ENCODE measurements at places on chromosomes 2 and 18. TPM values are rescaled to one million over a fixed set of nuclear protein-coding genes. Genes with fewer than 3 reads are reported as not detected.

IL37 gene
- total RNA-seq = not detected

GRCh38 chr2:196987298-196987648, 60.8 kb upstream of the PGAP1 start:
- DNase-seq = no peak

- no peak for DNase-seq
Observed at GRCh38 chr2:191611614-191612013, 66.3 kb upstream of the NABP1 start.

EFR3B gene
- total RNA-seq = not detected

GRCh38 chr2:9308186-9308955, 101.8 kb downstream of the ASAP2 start:
- no peak for DNase-seq

- DNase-seq = no peak
Observed at GRCh38 chr2:88452980-88453582, 588 bp upstream of the FOXI3 start.

DNA sequence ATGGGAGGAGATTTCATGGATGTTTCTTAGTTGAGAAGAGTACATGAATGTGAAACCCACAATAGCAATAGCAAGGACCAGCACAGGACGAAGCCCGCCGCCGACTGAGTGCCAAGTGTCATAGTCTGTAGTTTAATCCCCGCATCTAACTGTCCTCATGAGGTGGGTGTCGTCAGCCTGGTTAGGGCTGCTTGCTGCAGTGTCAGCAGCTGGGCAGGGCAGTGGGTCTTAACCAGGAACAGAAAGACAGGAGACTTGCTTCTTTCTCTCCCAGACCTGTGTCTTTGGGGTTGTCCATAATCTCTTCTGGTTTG, 146.6 kb downstream of the VAPA start:
- no peak for DNase-seq

- DNase-seq = no peak
Observed at GRCh38 chr18:31610286-31611205, 18.9 kb downstream of the TTR start.

GRCh38 chr2:239265681-239266433, 135.0 kb downstream of the HDAC4 start:
- DNase-seq = no peak

DNA sequence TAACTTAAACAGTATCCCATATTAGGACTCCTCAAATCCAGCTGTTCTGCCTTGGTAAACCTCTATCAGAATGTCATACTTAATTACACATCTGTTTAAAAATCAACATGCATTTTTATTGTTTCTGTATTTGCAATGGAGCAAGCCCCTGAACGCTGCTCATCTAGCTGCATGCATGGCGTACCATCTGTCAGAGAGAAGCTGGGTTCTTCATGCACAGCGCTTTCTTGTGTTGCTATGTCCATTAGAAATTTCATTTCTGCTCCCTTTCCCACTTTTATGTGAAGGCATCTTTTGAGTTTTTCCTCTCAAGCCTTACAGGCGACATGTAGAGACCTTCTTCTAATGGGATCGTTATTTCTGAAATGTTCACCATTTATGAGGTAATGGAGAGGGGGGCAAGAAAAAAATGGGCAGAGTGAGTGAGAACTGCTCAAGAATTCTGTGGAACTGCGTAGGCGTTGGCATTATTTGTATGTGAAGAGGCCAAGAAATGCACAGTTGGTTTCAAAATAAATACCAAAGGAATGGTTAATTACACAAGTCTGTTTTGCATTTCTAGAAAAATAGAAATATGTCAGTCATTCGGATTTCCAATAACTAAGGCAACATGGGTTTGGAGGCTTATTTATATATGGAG, 31.6 kb downstream of the INSIG2 start:
- no peak for DNase-seq

DNA sequence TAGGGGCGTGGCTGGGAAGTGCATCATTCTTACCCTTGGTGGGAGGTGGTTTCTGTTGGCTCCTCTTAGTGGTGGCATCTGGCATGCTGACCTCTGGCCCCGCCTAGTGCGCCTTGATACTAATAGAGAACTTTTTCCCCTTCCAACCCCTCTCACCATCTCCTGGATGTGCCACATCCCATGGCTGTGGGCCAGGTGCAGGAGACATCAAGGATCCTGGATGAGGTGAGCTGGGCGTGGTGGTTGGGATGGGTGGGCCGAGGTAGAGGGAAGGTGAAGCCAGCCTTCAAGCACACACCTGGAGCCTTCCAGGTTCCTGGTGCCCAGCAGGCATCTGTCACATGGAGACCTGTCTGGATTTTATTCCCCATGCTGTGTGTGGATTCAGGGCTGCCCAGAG, 149.2 kb downstream of the DYSF start:
- no peak for DNase-seq

- DNase-seq = no peak
Observed at GRCh38 chr2:72949045-72949444, 31.7 kb downstream of the EMX1 start.

GRCh38 chr2:150389447-150389846, 98.0 kb downstream of the RND3 start:
- no peak for DNase-seq

- no peak for DNase-seq
Observed at GRCh38 chr18:55275039-55275901, 312.7 kb downstream of the TCF4 start.

DNA sequence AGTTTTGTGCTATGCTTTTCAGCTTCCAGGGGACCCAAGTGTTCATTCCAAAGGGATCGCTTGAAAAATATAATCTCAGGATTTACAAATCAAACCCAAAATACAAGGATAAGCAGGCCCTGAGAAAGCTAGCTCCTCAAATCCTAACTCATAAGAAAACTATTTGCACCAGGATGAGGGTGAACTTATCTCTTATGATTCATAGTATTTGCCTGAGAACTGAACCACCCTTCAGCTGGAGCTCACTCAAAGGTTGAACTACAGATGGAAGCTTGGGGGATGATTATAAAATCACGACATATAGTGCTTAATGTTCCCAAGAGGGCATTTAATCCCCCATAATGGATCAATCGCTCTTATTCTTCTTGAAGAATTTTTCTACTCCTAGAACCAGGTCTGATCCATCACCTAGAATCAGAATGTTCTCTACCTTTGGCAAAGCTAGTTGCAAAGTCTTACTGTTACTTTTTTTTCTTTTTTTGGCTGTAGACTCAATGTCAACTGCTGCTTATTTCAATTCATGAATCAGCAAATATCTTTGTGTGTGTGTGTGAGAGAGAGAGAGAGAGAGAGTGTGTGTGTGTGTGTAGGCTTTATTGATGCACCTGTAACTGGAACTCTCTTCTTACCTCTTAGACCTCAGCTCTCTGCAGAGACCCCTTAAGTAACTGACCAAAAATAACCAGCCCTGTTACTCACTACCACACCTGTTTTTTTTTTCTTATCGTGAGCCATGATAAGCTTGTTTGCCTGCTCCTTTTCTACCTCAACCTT, 44.8 kb downstream of the ARL4C start:
- peak; percentile 53 for DNase-seq

DNA sequence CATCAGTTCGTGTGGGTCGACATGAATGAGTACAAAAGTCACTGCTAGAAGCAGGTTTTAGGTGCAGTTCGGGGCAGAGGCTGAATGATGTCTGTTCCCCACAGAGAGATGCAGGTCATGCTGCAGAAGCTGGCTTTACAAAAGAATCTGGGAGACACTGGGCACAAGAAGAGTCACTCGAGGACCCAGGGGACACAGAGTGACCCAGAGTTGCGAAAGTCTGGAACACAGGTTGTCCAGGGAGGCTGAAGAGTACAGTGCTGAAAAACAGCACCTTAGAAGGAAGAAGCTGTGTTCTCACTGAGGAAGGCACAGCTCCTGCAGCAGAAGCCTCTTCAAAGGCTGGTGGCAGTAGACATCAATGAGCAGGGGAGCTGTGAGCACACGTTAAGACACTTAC, 14.8 kb downstream of the CACNB4 start:
- DNase-seq = no peak

KDSR gene
- 11.6 TPM for total RNA-seq

DNA sequence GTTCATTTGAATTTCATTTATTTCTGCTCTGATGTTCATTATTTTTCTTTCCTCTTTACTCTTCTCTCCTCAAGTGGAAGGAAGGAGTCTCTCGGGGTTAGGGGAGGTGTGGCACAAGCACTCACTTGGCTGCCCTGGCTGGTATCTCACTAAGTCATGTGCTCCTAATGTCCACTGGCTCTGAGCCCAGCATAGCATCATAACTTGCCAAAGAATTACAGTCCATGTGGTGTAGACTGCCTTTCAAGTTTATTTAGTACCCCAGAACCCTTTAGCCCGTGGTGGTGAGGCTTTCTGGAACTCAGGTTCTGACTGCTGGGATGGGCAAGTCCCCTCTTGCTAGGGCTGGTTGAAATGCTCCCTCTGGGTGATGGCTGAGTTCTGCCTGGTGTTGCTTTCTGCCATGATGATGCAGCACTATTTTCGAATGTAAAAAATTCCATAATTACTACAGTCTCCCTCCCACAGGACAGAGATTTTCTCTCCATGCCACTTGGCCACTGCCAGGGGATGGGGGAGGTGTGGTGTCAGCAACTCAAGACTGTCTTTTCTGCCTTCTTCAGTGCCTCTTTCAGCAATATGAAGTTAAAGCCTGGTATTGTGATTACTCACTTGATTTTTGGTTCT, 22.2 kb downstream of the SPAG16 start:
- no peak for DNase-seq

EIF2AK3 gene
- 33.4 TPM for total RNA-seq

HIBCH gene
- total RNA-seq = 21.6 TPM

GRCh38 chr2:85846411-85846810, 42.4 kb downstream of the ST3GAL5 start:
- DNase-seq = no peak

DNA sequence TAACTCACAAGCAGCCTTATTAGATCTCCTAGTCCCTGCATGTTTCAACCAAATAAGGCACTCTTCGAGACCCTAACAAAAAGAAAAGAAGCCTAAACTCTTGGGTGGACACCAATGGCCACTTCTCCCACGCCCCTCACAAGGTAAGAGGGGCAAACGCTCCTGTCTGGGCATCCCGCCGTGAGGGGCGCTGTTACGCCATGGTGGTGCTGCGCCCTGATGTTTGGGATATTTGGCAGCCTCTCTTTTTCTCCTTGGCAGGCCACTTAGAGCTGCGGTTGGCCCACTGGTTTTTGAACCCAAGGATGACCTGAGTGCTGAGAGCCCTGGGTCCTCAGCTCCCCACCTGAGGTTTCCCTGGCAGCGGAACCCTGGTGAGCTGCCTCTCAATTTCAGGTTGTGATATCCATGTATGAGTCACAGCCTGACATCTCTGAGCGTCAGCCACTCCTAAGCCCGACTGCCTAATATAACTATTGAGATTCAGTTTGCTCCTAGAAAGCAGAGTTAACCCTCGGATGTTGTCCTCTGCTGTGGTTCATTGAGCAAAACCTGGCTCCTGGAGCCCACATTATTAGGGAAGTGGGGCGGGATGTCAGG, 103.3 kb downstream of the COL6A3 start:
- no peak for DNase-seq

- DNase-seq = no peak
Observed at GRCh38 chr18:58787536-58788149, 77.0 kb upstream of the ZNF532 start.

- no peak for DNase-seq
Observed at GRCh38 chr2:233195027-233195426, 56.4 kb upstream of the ATG16L1 start.

DNA sequence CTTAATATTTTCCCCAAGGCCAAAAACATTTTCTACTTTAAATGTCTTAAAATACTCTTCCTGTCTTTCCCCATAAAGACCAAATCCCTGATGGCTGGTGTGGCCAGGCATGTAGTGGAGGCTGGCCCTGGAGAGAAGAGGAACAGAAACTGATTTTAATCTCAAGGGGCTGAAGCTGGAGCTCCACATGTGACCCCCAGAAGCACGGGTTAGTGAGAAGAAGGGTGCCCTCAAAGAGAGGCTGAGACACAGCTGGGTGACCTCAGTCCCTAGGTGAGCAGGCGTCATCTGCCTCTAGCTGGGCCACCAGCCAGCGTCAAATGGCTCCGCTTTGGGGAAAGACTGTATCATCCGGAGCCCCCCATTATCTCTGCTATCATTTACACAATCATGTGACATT, 19.3 kb upstream of the TMEM18 start:
- no peak for DNase-seq

EPAS1 gene
- 3.6 TPM for total RNA-seq

GRCh38 chr2:21181957-21182356, 58.2 kb downstream of the TDRD15 start:
- no peak for DNase-seq

- DNase-seq = no peak
Observed at GRCh38 chr2:42858140-42859005, 66.0 kb upstream of the HAAO start.

GRCh38 chr2:239913636-239914417, 111.3 kb downstream of the NDUFA10 start:
- no peak for DNase-seq

DNA sequence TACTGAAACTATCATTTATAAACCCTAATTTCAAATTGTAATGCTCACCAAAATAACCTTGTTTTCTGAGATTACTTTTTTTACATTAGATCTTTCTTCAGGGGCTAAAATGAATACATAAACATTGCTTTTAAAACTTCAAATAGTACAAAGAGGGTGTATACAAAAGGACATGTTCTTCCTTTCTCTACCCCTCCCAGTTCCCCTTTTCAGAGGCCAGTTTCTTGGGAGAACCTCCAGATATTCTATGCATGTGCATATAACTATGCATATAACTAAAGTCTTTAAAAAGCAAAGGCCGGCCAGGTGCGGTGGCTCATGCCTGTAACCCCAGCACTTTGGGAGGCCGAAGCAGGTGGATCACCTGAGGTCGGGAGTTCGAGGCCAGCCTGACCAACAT, 10.6 kb upstream of the FAM117B start:
- no peak for DNase-seq

DNA sequence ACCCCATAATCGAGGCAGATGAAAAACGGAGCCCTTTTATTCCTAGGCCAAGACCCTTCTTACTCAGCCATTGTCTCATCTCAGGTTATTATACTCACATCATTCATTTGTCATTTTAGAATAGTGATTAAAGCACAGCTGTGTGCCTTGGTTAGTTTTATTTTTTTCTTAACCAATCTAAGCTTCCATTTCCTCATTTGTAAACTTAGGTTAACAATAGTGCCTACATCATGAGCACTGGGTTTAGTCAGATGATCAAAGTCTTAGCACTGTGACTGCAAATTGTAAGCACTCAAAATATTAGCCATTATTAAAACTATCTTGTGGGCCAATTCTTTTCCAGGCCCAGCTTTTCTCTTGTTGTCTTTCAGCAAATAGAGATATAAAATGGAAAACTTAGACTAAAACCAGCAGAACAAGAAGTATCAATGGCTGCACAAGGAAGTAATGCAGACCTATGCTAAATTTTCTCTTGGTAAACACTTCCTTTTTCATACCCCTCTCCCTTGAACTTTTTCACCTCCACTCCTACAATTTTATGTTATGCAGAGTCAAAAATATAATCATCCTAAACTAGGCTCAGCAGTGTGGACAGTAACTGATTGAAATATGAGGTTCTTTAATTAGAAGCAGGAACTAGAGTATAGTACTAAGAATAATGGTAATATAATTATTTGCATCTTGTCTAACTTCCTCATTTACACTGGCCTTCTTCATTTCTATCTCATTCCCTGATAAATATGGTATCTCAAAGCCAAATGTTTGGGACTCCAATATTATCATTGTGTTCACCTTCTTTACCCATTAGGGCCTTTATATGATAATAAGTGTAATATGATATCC, 21.5 kb upstream of the GALNT3 start:
- no peak for DNase-seq

ITPRIPL1 gene
- 14.1 TPM for total RNA-seq

ASPRV1 gene
- 1.4 TPM for total RNA-seq

GRCh38 chr2:175817221-175817620, 184.8 kb downstream of the LNPK start:
- DNase-seq = no peak

Measured in natural killer cell (primary cell).